GM12878 (cell line): ENCODE measurements at places on chromosomes 1 and 21. TPM values are rescaled to one million over a fixed set of nuclear protein-coding genes. Genes with fewer than 3 reads are reported as not detected.
A peak's percentile ranks its signal among the peaks of the same experiment; 100 is the strongest.

DNA sequence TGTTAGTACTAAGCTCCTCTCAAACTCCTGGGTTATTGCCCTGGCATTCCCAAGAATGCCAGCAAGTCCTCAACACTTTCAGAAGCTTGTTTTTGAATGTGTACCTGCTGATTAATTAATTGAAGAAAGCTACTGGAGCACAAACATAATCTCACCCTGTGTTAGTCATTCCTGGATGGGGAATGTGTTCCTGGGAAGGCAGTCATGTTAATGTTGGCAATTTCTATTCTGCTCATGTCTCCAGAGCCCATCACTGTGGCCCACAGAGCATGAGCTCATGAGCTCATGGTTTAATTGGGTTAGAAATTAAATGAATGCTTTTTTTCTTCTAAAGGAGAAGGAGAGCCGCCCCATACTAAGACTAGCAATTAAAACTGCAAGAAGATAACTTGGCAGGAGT is 31.9 kb upstream of the KCNA3 start:
- H3K4me3 ChIP-seq, result no peak overlapping the region
- H3K4me1 ChIP-seq, result no peaks in the 10 kb centered on the region
- no peak for DNase-seq
- no peak overlapping the region for H3K27ac ChIP-seq

GRCh38 chr1:172041102-172041501 is 199.8 kb downstream of the DNM3 start:
- H3K27ac ChIP-seq, result no peak overlapping the region
- H3K27me3 ChIP-seq, result no peaks in the 10 kb centered on the region
- no peaks in the 10 kb centered on the region for H3K4me1 ChIP-seq
- no peak for DNase-seq
- H3K36me3 ChIP-seq, result no peaks in the 10 kb centered on the region

DNA sequence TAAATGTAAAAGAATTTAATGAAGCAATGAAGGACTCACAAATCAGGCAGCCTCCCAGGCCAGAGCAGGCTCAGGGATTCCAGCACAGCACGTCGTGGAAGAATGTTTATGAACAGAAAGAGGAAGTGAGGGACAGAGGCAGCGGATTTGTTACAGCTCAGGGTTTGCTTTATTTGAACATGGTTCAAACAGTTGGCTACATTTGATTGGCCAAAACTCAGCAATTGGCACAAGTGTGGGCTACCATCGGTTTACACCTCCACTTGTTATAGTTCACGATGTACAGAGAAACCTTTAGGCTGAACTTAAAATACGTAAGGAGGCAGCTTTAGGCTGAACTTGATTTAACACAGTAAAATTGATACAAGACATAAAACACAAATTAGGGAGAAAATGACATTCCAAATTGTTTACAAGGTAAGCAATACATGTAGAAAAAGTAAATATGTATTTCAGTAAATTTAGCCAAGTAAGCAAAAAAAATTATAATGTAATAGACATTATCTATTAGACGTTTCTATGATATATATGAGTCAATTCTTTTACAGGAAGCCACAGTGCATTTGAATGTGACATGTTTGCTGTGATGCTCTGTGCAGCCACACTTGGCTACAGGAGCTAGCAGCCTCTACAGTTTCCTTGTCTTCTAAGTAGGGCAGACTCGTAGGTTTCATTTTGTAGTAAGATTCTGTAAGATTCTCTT is 126.5 kb downstream of the ADSS2 start:
- peak overlapping the region; percentile 77 for H3K27ac ChIP-seq
- peaks cover 5% of the 10 kb centered on the region for H3K4me1 ChIP-seq
- no peaks in the 10 kb centered on the region for H3K27me3 ChIP-seq
- peak; percentile 71 for DNase-seq

The MTARC1 gene
- total RNA-seq, result 0.72 TPM in 2 replicates

The PLA2G2F gene
- total RNA-seq, result not detected in 2 replicates

- H3K27me3 ChIP-seq, result no peaks in the 10 kb centered on the region
- no peaks in the 10 kb centered on the region for H3K4me1 ChIP-seq
- no peaks in the 10 kb centered on the region for H3K36me3 ChIP-seq
- H3K27ac ChIP-seq, result no peak overlapping the region
These were observed 126.9 kb downstream of the RNF220 start for GRCh38 chr1:44531785-44532566.

The GPR37L1 gene
- total RNA-seq, result not detected in 2 replicates

- no peaks in the 10 kb centered on the region for H3K36me3 ChIP-seq
- H3K27me3 ChIP-seq, result no peaks in the 10 kb centered on the region
- no peak overlapping the region for H3K27ac ChIP-seq
These were observed 37.8 kb upstream of the WNT2B start for GRCh38 chr1:112470966-112471365.

DNA sequence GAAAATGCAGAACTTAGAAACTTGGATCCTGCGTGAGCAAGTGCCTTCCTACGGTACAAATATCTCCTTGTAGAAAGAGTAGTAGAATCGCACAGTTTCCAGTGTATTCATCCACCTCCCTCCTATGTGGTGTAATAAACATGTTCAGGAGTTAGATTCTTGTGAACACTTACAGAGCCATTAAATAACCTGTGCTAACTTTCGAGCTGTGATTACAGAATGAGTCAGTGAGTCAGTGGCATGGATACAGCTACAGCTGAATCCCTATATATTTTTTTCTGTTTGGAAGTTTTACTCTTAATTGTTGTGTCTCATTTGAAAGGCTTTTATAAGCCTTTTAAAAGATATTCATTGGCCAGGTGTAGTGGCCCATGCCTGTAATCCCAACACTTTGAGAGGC is 148.7 kb downstream of the EDEM3 start:
- H3K27me3 ChIP-seq, result no peaks in the 10 kb centered on the region
- H3K27ac ChIP-seq, result no peak overlapping the region
- DNase-seq, result no peak
- no peak overlapping the region for H3K4me3 ChIP-seq

The NES gene
- 0.15 and 0.21 TPM in 2 replicates for total RNA-seq

The HES2 gene
- 0.32 and 1.0 TPM in 2 replicates for total RNA-seq

DNA sequence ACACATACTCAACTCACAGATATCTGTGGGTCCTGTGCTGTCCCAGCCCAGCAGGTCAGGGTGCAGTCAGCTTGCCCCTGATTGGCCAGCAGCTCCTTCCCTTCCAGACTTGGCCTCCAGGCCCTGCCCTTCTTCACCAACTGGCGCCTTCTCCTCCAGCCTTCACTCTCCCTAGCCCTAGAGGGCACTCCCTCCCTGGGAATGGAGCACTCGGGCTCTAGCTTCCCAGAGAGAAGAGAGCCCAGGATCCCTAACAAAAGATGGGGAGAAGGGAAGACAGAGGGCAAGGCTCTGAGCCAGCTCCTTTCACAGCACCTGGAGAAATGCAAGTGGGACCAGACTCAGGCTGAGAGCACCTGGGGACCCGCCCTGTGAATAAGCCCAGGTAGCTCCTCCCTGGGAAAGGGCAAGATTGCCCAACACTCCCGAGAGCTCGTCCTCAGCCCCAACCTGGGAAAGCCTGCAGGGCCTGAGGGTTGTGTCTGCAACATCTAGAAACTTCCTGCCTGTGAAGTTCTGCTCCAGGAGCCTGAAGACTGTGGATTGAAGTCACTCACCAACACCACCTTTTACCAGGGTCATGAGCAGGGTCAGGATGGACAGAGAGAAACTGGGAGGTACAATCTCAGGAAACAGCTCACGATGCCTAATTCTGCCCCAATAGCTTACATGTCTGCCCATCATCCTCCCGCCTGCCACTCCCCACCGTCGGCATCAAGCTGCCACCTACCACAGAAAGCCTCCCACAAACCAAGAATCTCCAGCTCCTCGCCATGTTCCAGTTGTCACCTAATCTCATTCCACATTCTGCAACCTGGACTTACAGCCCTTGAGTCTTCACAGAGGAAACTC is at the start of gene PGLYRP4:
Gene PGLYRP4 (minus strand): TSS at position 331 of the 852 bp plus-strand sequence. CDS start 909 bp downstream, outside the sequence.
- DNase-seq, result no peak
- no peaks in the 10 kb centered on the region for H3K36me3 ChIP-seq
- no peak within 1 kb of the TSS for H3K27ac ChIP-seq
- no peak within 1 kb of the TSS for H3K4me3 ChIP-seq

DNA sequence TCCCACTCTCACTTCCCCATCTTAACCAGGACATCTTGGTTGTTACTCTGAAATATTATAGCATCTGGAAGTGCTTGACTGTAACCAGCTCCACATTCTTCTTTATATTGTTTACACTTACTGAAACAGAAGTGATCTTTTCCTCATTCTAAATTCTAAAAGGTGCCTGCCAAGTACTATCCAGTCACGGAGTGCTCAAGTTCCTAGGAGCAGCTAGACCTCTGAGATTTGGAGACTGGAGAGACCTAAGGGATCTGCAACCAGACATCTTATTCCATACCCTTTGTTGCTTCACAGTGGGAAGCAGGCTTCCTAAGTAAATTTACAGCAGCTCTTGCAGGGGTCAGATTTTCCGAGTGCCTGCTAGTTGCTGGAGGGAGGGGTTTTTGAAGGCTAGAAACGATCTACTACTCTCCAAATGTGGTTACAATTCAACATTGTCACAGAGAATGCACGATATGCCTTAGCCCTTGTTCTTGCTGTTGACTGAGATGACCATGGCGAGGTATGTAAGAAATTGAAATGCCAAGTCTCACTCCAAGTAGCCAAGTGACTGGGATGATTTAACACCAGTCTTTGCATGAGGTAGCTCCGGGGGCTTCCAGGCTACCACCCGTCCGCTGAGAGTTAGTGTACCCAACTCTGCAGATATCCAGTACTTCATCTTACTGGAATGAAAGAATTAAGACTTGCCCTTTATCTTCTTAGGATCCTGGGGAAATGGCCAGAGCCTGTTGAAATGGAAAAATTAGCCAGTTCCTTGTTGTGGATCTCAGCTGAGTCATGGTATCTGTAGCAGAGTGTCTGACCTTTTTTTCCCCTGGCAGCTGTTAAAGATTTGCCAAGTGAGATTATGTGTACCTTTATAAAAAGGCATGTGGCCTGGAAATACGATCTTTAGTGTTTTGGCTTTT is 150.8 kb downstream of the MAST2 start:
- H3K27me3 ChIP-seq, result no peaks in the 10 kb centered on the region
- DNase-seq, result no peak
- H3K4me1 ChIP-seq, result no peaks in the 10 kb centered on the region

DNA sequence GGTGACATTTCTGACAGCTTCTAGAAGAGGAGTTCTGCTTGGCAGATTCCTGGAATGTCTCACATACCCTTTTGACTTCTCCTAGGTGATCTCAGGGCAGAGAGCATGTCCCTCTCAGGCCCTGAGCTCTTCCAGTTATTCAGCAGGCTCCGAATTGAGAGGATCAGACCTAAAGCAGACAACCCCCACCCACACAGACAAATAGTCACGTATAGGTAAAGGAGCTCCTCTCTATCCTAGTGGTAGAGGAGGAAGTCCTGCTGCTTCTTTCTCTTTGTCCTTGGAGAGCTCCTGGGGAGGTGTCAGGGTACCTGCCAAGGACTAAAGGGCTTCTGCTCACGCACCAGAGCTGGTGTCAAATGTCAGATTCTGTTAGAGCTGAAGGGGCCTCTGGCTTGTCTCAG is 128.1 kb downstream of the IER5 start:
- H3K27me3 ChIP-seq, result no peaks in the 10 kb centered on the region
- no peak overlapping the region for H3K4me3 ChIP-seq
- H3K27ac ChIP-seq, result no peak overlapping the region
- no peaks in the 10 kb centered on the region for H3K4me1 ChIP-seq
- DNase-seq, result no peak
- H3K36me3 ChIP-seq, result no peaks in the 10 kb centered on the region

GRCh38 chr1:77283701-77284425 is 2.0 kb downstream of the AK5 start:
- H3K27ac ChIP-seq, result no peak overlapping the region
- no peak for DNase-seq
- H3K4me1 ChIP-seq, result no peaks in the 10 kb centered on the region; the same call in 1 of the 2 replicates
- H3K36me3 ChIP-seq, result no peaks in the 10 kb centered on the region

DNA sequence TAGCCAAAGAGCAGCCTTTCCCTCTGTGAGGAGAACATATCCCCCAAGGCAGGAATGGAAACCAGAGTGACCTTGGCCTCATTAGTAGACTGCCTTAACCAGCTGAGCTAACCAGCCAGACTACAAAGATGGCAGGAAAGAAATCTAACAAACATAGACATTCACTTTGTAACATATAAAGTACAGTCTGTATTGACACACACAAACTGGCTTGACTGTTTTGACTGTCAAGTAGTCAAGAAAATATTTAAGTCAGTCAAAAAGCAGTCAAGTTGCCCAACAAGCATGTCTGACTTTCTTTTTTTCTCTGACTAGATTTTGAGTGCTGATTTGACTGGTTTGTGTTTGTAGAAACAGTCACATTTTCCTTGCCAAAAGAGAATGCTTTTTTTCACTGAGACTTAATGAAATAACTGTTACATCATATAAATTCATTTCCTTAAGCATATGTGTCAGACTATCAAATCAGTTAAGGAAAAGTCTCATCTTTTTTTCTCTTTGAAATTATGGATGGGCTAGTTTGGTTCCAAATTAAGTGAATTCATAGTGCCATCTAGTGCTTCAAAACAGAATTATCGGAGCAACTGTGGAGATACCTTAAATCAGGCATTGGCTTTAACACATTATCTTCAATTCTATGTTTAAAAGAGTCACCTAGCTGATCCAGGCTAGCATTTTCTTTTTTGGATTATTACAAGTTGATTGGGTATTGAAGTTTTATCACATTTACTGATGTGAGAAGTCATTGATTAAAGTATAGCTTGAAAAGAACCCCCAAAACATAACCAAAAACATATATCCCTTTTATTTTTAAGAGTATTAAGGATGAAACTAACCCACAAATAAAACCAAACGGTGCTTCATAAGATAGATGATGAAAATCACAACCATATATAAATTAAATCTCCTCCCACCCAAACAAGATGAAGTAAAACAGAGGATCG is 75.0 kb downstream of the ATP6V1G3 start:
- no peak overlapping the region for H3K27ac ChIP-seq
- no peaks in the 10 kb centered on the region for H3K4me1 ChIP-seq
- no peaks in the 10 kb centered on the region for H3K27me3 ChIP-seq
- no peaks in the 10 kb centered on the region for H3K36me3 ChIP-seq
- no peak overlapping the region for H3K4me3 ChIP-seq

- peaks cover 16% of the 10 kb centered on the region for H3K4me1 ChIP-seq
- H3K36me3 ChIP-seq, result no peaks in the 10 kb centered on the region
- H3K27ac ChIP-seq, result peak overlapping the region; percentile 38
These were observed 10.4 kb upstream of the AGO4 start for GRCh38 chr1:35797380-35797779.

The PEX14 gene
- 21.5 and 21.9 TPM in 2 replicates for total RNA-seq

GRCh38 chr21:25806060-25806459 is 71.3 kb downstream of the GABPA start:
- DNase-seq, result no peak
- H3K27ac ChIP-seq, result no peak overlapping the region
- H3K27me3 ChIP-seq, result no peaks in the 10 kb centered on the region
- H3K4me1 ChIP-seq, result no peaks in the 10 kb centered on the region
- H3K4me3 ChIP-seq, result no peak overlapping the region

GRCh38 chr1:3399732-3400131 is 54.7 kb upstream of the ARHGEF16 start:
- no peaks in the 10 kb centered on the region for H3K4me1 ChIP-seq
- no peak overlapping the region for H3K4me3 ChIP-seq
- H3K27me3 ChIP-seq, result no peaks in the 10 kb centered on the region

GRCh38 chr1:113353580-113353979 is 36.7 kb upstream of the MAGI3 start:
- DNase-seq, result no peak
- H3K4me3 ChIP-seq, result no peak overlapping the region
- H3K27ac ChIP-seq, result no peak overlapping the region
- no peaks in the 10 kb centered on the region for H3K36me3 ChIP-seq
- H3K4me1 ChIP-seq, result no peaks in the 10 kb centered on the region

GRCh38 chr1:94279038-94279437 is 41.7 kb upstream of the ARHGAP29 start:
- no peaks in the 10 kb centered on the region for H3K36me3 ChIP-seq
- DNase-seq, result no peak
- H3K4me1 ChIP-seq, result no peaks in the 10 kb centered on the region
- H3K27ac ChIP-seq, result no peak overlapping the region
- H3K27me3 ChIP-seq, result peaks cover 2% of the 10 kb centered on the region; the same call in 1 of the 2 replicates
